ENCODE measurements at places on chromosomes 11 and 22.

DNA sequence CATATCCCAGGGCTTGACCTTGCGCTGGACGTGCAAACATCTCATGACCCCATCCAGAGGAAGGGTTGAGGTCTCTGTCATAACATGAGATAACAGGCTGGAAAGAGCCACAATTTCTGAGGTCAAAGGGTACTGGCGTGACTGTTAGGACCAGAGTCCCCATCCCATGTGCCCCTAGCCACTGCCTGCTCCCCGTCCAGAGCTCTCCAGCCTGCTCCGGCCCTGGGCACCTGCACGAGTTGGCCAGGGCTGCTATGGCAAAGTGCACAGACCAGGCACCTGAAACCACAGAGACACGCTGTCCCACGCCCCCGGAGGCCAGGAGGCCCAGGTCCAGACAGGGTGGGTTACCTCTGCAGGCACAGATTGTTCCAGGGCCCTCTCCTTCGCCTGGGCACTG lies 58.9 kb downstream of the SHANK2 start:
- DNase-seq, result no peak

DNA sequence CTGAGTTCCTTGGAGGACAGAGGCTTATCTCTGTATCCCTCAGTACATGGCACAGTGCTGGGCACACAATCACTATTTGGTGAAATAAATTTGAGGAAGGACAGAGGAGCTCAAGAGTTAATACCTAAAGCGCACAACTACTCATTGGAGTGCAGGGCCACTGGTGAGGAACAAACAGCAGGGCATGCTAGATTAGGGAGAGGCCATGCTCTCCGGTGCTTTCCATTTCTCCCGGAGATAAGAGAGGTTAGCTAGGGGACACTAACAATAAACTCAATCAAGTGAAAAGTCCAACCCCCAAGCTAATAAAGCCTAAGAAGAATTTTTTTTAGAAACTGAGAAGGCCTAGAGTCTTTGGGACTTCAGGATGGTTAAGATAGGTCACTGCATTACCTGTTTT lies 29.1 kb downstream of the NFRKB start:
- DNase-seq, result no peak

DNA sequence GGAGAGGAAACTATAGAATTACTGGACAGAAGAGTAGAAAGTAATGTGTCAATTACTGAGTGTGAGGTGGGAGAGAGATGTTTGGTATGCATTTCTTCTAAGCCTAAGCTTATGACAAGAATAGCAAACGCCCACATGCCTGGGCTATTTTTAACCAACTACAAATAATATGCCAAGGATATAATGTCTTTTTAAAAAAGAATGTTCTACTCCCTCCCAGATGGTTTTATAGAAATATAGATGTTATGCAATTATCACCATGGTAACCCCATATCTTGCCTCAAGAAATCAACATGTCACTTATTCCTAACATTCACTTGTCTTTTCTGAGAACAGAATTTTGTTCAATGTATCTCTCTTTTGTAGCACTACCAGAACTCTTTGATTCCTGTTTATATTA lies 996.7 kb upstream of the CHORDC1 start:
- no peak for DNase-seq

DNA sequence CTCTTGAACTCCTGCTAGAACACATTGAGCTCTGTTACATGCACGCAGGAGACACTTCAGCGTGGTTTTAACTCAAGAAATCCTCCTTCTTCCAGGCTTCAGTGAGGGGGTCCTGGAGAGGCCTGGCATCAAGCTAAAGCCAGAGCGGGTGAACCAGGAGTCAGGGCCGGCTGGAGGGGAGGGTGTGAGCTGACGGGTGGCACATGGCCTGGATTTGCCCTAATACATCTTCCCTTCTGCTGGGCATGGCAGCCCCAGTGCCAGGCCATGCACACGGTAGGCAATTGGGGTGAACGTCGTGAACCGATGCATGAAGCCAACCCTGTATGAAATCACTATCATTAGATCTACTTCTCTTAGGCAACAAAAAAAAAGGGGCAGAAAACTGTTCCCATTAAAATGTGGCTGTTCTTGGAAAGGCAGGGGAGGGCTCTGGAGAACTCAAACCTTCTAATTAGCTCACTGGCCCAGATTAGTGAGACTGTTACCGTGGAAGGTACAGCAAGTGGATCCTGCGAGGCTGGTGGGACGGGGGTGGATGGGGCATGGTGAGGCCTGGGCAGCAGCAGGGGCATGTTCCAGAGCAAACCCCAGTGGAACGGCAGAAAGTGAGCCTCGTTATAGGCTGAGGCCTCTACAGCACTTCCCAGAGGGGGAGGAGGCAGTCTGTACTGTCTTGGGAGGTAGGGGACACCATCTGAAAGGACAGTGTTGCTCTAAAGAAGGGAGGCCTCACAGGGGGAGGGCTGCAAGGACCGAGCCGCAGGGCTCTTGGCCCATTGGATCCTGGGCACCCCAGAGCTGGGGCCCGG lies 10.6 kb downstream of the IFT27 start:
- no peak for DNase-seq

DNA sequence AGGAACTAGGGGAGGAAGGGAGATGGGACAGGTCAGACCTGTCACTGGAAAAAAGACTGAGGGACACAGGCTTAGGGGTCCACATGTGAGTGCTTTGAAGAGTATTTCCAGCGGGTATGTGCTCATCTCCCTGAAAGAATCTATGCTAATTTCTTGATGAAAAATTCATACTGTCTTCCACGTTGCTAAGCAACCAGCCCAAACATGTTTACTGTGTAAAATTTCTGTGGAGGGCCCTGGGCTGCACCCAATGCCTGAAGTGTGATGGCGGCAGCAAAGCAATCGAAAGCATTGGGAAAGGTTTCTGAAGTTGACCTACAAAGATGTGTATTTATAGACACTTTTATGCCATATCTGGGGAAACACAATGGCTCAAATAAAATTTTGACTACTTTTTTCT lies 7.4 kb downstream of the SYT13 start:
- DNase-seq, result no peak

GRCh38 chr11:108224911-108225786 lies 2.3 kb downstream of the ATM start:
- DNase-seq, result no peak

Measured in midbrain (tissue), 1 donor.